ENCODE measurements at places on chromosomes 7 and 10.
A peak's percentile ranks its signal among the peaks of the same experiment; 100 is the strongest.

DNA sequence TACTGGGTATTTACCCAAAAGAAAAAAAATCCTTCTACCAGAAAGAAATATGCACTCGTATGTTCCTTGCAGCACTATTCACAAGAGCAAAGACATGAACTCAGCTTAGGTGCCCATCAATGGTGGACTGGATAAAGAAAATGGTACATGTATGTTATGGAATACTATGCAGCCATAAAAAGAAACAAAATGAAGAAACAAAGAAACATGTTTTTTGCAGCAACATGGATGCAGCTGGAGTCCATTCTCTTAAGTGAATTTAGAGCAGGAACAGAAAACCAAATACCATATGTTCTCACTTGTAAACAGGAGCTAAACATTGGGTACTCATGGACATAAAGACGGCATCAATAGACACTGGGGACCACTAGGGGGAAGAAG is 5.5 kb upstream of the GNB2 start:
- no peak for DNase-seq

DNA sequence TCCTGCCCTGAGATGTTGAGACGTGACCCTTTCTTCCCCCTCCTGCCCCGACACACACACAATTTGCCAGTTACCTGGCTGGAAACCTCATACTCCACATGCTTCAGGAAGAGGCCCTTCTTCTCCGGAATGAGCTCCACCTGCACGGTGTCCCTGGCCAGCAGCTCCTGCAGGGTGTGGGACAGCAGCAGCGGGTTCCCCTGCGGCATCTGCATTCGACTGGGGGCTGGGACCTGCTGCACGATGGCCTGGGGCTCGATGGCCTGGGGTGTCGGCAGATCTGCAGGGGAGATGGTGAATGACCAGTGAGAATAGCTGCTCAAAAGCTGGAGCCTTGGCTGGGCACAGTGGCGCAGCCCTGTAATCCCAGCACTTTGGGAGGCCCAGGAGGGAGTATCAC is 36.0 kb downstream of the NUDT1 start:
- DNase-seq: no peak

- DNase-seq: no peak
Measured at GRCh38 chr7:130595986-130596385, 72.6 kb downstream of the COPG2 start.

- no peak for DNase-seq
Measured at GRCh38 chr10:49593998-49594397, 16.1 kb upstream of the SLC18A3 start.

DNA sequence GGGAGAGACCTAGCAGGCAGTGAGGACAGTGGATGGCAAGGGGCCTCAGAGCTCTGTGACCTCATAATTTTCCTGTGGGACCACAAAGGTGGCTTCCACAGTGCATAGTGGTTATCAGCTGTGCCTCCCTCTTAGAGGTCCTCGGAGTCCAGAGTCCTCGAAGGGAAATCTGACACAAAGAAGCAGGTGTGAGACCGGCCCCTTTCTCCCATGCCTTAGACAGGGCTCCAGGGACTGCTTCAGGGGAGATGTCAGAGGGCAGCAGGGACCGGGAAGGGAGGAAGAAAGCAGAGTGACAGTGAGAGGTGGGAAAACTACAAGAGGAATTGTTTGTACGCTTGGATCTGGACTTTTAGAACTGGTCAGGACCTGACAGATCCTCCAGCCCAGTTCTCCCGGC is 66.3 kb downstream of the BAMBI start:
- no peak for DNase-seq

GRCh38 chr10:95517536-95518454 is 43.4 kb downstream of the SORBS1 start:
- no peak for DNase-seq

GRCh38 chr7:110061387-110061786 is 1029.5 kb upstream of the LRRN3 start:
- no peak for DNase-seq

DNA sequence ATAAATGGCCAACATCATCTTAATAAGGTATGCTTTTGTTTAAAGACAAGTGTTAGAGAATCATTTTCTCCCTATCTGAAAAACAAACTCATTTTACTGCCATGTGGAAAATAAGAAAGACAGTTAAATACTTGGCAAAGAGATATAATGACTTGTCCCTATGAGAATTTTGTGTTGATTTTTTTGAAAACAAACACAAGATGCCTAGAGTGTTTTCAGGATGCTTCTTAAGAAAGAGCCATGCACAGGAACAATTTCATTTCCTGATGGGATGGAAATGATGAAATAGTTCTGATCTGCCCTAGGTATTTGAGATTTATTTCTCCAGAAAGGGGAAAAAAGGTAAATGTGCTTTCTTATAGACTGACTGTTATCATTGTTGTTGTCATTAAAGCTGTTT is 237.5 kb upstream of the GNAI1 start:
- no peak for DNase-seq

- peak; percentile 29 for DNase-seq
Measured at GRCh38 chr10:47024399-47025252, 113.4 kb downstream of the PTPN20 start.

DNA sequence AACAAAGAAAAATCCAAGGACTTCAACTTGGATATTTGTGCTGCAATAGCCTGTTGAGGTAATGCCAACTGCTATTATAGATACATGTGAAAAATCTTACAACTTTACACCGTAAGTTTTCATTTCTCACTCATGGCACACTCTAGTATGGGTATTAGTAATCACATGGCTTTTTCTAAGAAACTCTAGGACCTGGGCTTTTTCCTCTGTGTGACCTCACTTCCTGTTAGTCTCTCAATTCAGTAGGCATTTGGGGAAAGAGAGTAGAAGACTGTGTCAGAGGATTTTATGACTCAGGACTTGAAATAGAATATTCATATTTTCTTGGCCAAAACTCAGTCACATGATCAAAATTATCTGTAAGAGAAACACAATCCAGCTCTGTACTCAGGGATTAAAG is 1049.9 kb downstream of the REEP3 start:
- DNase-seq: no peak

DNA sequence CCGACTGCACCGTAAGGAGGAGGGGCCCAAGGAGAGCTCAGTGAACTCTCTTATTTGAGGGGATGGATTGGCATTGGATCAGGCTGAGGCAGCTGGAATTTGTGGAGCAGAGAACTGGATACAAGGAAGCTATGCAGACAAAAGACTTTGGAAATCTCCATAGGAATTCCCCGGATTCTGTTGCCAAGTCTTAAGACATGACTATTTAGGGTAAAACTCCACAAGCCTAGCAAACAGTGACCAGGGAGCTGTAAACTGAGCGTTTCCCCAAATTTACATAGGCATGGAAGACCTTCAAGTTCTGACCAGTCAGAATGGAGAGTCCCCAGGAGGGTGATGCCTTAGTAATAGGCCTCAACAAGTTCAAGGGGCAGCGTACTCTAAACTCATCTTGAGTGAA is 82.5 kb upstream of the PCBD1 start:
- no peak for DNase-seq

All from activated CD4-positive, CD25-positive, alpha-beta regulatory T cell treated with anti-CD3 and anti-CD28 coated beads, Interleukin-2, amount 50 U/mL, for 16 hours (primary cell).